ENCODE measurements at places on chromosomes 3 and 15. TPM values are rescaled to one million over a fixed set of nuclear protein-coding genes. Genes with fewer than 3 reads are reported as not detected.

DNA sequence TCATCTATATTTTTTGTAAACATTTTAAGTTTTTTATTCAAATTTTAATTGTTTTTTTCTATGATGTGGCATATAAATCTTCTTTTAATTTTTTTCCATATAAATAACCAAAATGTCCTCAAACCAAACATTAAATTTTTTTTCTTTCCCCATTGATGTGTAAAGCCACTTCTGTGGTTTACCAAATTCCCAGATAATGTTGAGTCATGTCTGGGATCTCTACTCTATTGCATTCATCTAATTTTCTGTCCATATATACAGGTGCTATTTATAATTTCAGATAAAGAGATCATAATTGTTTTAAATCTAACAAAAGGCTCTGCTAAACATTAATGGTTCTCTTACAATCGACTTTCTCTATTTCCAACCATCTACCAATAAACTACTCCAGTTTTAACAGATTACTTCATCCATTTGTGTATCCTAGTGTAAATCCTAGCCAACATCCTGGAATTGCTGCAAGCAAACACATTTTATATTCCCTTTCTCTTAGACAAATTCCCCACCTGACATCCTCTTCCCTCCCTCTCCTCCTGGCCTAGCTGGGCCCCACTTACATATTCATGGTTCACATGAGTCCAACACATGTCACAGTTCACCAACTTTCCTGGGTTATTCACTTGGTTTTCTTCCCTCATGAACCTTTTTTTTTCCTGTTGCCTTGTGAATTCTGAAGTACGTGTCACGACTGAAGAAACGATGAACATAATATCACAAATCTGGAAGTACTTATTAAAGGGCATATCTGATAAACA is 368.0 kb upstream of the AGTR1 start:
- no peak for DNase-seq

DNA sequence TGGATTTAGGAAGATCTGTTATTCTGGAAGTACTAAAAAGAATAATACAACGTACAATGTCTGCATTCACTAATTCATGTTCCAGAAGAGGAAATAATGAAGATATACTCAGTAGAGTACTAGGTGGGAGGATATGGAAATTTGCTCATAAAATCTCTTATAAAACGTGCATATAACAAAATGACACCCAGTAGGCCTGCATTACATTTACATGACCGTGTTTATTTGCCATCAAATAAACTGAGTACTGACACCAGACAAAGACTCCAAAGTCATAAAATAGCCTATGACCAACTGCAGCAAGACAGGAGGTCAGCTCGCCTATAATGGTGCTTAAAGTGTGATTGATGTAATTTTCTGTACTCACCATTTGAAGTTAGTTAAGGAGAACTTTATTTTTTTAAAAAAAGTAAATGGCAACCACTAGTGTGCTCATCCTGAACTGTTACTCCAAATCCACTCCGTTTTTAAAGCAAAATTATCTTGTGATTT is 60.4 kb downstream of the DCUN1D1 start:
- DNase-seq: no peak

DNA sequence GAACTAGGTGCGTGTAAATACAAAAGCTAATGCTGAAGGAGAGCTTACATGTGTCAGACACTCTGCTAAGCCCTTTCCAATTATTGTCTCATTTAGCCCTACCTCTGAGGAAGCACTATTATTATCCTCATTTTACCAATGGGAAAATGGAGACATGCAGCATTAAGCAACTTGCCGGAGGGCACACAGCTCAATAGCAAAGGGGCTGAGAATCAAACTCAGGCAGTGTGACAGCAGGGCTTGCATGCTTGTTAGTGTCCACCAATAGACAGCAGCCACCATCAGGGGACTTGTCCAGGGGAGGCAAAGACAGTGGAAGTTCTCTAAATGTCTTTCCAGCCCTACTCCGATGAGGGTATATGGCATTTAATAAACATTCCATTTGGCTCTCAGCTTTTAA is 548.6 kb downstream of the MAGI1 start:
- DNase-seq: no peak

DNA sequence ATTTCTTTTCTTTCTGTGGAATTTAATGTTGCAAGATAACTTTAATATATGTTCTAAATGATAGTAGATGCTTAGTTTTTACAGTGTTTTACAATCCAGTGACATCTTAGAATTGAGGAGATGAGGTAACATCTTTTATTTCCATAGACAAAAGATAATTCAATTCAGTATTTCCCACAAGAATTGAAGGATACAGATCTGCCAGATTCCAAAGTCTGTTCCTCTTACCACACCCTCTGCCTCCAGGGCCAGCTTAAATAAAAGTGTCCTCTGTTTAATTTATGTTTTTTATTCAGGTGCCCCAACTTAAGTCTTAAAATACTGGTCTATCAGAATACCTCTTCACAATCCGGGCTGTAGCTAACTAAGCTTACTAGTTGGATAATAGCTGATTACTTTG is 6.5 kb downstream of the STT3B start:
- no peak for DNase-seq

GRCh38 chr3:195150181-195151118 is 120.5 kb downstream of the XXYLT1 start:
- DNase-seq: peak; percentile 8

DNA sequence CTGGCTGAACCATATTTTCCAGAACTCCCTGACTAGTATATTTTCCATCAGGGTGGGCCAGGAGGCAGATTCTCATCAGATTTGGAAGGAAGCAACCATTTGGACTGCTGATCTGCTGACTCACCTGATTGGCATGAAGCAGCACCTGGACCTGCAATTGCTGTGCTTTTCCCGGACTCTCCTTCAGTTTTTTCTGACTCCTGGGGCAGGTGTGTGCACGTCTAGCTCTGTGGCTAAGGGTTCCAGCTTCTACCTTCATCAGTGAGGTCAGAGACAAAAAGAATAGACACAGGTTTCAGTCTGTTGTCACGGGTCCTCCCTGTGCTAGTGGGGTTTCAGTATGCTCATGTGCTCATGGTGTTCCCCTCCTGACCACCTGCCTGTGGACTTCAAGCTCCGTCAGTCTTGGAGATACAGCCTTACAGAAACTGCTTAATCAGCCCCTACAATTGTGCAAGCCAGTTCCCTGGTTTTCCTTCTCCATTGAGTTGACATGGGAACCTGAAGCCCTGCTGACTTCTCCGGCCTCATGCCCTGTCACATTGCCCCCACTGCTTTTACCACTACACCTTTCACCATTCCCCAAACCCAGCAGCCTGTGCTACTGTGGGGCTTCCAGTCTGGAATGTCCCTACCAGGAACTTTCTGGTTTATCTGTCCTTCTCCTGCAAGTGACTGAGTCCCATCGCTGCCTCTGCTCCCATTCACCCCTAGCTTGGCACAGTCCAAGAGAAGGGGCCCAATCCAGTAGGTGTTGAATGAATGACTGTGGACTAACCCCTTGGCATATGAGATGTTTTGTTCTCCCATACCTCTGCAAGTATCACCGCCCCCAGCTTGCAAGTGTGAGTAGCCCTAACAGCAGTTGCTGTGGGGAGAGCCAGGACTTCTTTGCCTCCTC is 31.7 kb downstream of the HMCES start:
- DNase-seq: no peak

- no peak for DNase-seq
Observed at GRCh38 chr15:68729789-68730411, 90.8 kb downstream of the ANP32A start.

- DNase-seq: no peak
Observed at GRCh38 chr15:75307778-75308390, 25.2 kb downstream of the GOLGA6D start.

LDHAL6B gene
- not detected for total RNA-seq

- DNase-seq: no peak
Observed at GRCh38 chr15:99312228-99312627, 60.9 kb downstream of the LRRC28 start.

BUB1B gene
- total RNA-seq: 71.0 TPM

- peak; percentile 36 for DNase-seq
Observed at GRCh38 chr3:150384296-150385212, 23.5 kb upstream of the TSC22D2 start.

DNA sequence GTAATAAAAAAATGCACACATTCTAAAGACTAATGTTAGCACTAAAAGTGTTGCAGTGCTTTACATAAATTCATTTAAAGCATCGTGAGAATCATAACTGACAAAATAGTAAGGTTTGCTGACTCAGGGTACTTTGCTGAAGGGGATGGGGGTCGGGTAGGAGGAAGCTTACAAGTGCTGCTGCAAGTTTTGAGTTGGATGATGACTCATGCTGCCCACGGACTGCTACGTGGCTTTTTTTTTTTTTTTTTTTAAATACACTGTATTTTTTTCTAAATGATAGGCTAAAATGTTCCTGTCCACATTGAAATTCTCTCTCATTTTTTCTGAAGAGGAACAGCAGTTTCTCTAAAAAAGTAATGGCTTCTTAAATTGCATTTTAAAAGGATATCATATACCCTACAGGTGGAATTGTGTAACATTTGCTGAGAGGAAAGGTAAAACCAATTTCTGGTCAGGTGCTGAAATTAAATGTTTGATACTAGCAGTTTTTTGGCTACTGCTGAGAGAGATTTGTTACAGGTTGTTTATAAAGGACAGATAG is 2.2 kb downstream of the MAPK6 start:
- peak; percentile 48 for DNase-seq

PP2D1 gene
- not detected for total RNA-seq

- DNase-seq: no peak
Observed at GRCh38 chr3:115021061-115021460, 126.0 kb downstream of the ZBTB20 start.

- no peak for DNase-seq
Observed at GRCh38 chr3:177883957-177884356, 652.3 kb upstream of the KCNMB2 start.

- no peak for DNase-seq
Observed at GRCh38 chr3:31371484-31372177, 161.1 kb upstream of the STT3B start.

GRCh38 chr15:61381501-61381900 is 152.4 kb upstream of the RORA start:
- DNase-seq: no peak

DNA sequence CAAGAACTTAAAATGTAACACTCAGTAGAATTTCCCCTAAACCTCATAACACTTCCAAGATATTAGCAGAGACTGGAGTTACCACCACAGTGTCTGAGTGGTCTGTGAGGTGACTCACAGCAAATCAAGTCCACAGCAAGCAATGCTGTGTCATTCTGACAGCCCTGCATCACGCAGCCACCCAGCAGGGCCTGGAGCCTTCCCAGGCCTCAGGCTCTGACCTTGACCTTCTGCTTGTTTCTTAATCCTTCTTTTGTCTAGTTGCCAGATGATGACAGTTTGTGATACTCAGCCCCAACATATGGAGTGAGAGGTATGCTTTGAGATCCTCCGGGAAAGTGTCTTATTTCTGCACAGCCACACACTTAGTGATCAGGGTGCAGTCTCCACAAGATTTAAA is 82.5 kb downstream of the TOP2B start:
- no peak for DNase-seq

ST3GAL6 gene
- 0.83 TPM for total RNA-seq

- DNase-seq: no peak
Observed at GRCh38 chr3:105791919-105792786, 76.7 kb downstream of the CBLB start.

DNA sequence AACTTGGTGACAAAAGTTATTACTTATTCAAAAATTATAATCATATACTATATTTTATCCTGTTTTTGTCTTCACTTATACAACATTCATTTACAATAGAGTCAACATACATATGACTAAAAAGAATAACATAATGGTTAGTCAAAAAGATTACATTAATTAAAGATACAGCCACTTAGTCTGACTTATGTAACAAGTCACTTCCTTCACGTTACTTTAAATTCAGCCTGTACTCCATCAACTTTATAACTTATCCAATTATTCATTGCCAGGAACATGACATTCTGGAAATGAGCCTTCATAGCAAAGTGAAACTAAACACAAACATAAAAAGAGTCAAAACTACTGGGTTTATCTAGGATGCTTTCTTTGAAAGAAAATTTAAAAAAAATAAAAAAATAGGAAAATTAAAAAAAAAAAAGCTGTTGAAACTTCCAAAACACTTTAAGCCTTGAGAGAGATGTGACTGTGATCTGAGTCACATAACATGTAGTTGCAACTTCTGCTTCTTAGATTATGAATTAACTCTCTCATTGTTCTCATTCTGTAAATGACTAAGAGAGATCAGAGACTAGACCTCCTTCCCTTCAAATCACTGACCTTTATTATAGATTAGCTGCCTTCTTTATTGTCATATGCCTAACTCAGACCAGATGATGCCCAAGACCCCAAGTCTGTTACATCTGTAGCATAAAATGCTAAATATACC is 107.8 kb downstream of the MYRIP start:
- no peak for DNase-seq

KCNH8 gene
- total RNA-seq: not detected

DNA sequence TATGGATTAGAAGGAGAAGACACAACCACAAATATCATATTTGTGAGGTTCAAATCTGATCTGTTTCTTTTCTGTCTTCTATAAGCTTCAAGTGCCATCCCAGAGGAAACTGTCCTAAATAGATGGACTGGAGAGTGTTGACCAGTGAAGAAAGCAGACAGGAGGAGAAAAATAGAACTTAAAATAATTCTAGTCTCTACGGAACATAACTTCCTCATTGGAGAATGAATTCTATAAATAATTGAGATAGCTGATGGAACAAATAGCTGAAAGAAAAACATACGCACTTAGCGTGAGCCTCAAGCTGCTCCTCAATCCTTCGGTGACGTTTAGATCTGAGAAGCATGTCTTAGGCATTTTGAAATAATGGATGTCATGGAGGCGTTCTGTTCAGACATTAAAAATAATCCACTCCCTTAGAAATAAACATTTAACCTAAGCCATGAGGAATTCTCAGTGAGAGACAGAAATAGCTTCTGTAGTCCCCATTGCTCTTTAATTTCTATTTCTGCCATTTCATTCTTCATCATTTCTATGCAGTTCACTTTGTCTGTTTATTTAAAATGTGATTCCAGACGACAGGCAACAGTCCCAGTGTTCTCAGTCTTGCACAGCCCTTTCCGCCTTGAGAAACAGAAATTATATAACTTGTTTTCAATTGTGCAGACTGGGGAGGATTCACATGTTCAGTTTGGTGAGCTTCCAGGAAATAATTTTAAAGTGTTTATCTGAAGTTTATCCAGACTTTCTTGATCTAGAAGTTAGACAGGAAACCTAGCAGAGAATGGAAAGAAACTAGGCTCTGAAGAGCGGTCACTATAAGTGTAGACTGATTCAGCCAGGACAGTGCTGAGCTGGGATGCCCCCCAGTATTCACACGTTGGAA is 97.3 kb downstream of the NR1D2 start:
- no peak for DNase-seq

GRCh38 chr15:89993349-89993748 is 7.8 kb upstream of the ZNF710 start:
- DNase-seq: no peak

- no peak for DNase-seq
Observed at GRCh38 chr15:68232449-68232848, 2.9 kb upstream of the CLN6 start.

- DNase-seq: no peak
Observed at GRCh38 chr3:141116721-141117120, 65.6 kb downstream of the SPSB4 start.
